ENCODE measurements at places on chromosomes 7 and 10.
A peak's percentile ranks its signal among the peaks of the same experiment; 100 is the strongest.

DNA sequence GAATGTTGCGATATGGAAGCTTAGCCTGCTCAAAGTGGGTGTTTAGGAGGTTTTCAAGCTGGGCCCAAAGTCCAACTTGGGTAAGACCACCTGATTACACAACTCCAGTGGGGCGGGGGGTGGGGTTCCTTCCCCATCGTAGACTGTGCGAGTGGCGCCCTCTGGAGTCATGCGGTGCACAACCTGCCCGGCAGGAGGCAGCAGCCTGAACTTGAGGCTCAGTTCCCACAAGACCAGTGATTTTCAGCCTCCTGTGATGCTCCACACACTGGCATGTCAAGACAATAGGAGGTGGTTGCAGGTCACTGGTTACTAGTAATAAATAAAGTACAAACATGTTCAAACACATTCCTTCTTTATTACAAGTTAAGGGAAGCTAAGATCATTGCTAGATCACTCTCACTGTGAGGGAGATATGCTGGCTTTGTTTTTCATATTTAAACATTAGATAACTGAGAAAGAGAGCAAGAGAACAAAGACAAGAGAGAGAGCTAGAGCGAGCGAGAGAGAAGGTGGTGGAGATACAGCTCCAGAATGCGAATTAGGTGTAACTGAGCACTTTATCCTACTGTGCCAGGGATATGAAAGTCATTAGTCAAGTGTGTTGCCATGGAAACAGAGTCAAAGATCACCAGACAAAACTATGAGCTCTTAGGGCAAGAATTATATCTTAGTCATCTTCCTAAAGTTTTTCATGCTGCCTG lies 97.4 kb upstream of the BMPER start:
- peak; percentile 85 for DNase-seq

DNA sequence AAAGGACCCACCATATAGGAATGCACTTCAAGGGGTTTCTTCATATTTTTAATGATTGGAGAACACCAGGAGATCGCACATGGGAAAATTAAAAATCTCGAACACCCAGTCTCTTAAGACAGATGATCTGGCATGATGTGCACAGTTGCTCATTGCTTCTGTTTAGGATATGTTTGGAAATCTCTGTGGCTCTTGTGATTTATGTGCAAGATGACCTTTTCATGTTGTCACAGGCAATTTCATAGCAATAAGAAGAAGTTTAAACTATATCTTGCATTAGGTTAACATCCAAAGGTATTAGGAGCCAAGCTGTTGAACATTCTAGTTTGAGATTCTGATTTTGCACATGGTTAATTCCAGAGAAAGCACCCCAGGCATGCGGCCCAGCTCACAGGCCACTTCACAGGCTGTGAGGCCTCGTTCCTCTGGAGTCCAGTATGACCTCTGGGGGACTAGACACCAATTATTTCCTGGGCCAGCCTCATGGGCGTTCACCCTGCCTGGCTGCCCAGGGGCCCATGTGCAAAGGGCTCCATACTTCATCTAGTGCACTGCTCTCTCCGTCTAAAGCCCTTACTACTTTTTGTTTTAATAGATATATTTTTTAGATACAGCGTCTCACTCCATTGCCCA lies 28.4 kb downstream of the CAMK1D start:
- DNase-seq = no peak

DNA sequence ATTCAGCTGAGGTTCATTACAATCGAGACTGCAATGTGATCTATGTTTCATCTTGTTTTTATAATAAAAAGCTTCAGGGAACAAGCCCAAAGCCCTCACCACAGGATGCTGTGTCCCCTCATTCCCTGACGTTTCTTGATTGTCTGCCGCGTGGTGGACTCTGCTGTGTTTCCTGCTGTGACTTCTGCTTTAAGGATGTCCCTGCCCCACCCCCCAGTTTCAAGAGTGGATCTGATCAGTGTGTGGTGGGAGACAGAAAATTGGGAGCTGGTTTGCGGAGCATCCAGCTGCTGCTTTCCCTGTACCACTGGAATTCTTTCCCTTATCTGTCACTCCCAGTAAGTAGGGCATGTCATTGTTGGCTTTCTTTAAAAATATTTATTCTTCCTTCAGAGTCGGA lies 86.2 kb downstream of the CREM start:
- DNase-seq = no peak

GRCh38 chr7:158329686-158330085 lies 257.9 kb downstream of the PTPRN2 start:
- no peak for DNase-seq

DNA sequence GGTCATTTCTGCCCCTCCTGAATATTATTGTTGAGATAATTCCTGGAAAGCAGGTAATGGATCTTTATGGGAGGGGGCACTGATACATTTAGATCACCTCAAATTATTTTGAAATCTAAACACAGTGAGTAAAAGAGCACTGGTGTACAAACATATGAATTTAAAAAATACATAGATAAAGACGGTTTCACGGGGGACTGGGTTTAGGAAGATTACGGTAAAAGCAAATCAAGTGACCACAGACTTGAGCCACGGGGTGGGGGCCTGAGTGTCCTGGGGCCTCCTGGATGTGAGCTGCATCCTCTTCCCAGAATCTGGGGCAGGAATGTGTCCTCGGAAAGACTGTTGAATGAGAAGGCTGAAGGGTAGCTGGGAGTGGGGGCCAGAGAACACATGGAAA lies 219.1 kb upstream of the KLF6 start:
- DNase-seq = no peak

GRCh38 chr10:4650582-4650981 lies 175.4 kb upstream of the AKR1E2 start:
- no peak for DNase-seq

DNA sequence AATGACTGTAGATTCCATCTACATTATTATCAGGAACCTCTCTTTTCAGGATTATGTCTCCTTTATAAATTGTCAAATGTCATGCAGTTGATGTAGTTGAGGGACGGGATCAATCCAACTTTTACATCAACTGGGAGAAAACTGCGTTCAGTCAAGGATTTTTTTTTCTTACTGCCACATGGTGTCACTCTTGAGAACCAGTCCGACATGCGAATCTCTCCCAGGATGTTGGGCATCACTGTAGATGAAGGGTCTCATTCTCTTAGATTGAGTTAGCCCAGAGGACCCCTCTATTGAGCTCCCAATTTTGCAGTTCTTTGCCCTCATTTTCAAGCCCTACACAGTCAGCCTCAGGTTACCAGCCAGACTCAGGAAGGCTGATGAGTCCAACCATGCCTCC lies 120.3 kb upstream of the PTPRZ1 start:
- DNase-seq = no peak

DNA sequence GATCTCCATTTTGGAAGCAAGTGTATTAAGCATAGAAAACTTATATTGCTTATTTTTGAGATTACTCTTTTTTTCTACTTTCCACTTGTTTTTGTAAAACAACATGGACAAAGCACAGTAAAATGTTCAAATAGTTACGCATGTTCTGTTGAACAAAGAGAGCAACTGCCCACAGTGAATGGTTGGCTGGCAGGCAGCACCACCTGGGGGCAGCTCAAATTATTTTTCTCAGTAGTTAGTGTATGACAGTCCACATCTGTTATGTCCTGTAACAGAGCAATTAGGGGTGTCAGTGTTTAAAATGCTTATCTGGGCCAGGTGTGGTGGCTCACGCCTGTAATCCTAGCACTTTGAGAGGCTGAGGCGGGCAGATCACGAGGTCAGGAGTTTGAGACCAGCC lies 46.1 kb upstream of the CACUL1 start:
- peak; percentile 32 for DNase-seq

- DNase-seq = no peak
Observed at GRCh38 chr10:125559210-125559609, 123.8 kb downstream of the TEX36 start.

All from RWPE1 (cell line).